Right renal pelvis (tissue), 4 donors: ENCODE measurements at places on chromosomes 2 and 18.

DNA sequence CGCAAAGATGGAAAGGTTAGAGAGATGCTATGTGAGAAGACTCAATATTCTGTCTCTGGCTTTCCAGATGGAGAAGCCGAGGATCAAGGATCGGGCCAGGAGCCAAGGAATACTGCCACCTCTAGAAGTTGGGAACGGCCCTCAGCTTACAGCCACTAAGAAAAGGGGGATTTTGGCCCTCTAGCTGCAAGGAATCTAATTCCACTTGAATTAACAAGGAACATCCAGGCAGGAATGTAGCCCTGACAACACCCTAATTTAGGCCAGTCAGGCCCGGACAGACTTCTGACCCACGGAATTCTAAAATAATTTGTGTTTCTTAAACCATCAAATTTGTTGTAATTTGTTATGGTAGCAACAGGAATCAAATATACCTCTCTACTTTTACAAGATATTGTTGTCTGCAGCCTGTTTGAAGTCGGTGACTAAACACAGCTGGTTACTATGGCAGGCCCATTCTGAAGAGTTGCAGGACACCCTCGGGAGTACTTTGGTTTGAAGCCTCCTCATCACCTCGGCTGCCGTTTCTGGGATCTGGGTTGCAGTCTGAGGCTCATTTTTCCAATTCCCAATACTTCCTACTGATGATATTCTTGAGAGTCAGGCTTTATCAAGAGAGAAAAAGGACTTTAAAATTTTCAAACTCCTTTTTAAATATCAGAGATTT is 1131.2 kb downstream of the TSN start:
- no peak for DNase-seq

- peak; percentile 70 for DNase-seq
These were observed 507 bp downstream of the PKP4 start for GRCh38 chr2:158457092-158457825.

- DNase-seq, result no peak
These were observed 128.7 kb upstream of the L3MBTL4 start for GRCh38 chr18:6543330-6543908.

DNA sequence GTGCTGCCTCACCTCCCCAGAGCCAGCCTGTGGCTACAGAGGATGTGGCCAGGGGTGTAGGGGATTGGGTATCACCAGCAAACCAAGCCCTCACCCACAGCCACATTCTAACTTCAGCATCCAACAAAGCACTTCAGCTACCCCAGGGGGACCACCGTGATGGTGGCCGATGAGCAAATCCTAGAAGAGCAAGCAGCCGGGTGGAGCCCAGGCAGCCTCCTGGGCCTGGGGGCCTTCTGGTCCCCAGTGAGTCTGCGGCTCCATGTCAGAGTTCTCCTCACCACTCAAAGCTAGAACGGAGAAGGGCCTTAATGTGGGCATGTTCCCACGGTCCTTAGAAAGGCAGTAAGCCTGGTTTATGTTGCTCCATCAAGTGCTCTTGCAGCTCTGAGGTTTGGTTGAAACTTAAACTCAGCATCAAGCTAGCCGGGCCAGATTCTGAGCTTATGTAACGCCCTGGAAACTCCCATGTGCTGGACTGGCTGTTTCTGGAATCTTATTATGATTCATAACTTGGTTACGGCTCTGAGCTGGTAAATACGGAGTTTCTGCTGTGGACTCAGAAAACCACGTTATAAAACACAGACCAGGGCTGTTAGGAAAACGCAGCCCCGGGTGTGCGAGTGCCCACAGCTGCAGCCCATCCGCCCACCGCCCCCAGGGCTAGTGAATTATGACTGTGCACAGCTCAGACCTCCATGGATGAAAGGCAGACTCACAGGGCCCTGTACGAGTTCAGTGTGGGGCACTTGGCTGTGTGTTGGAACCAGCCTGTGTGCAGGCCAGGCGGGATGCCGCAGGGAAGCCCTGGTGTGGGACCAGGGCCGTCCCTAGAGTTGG is 99.8 kb downstream of the SEPTIN10 start:
- no peak for DNase-seq

GRCh38 chr2:140998017-140998416 is 1132.8 kb downstream of the LRP1B start:
- no peak for DNase-seq
